ENCODE measurements at places on chromosomes 2 and 18. TPM values are rescaled to one million over a fixed set of nuclear protein-coding genes. Genes with fewer than 3 reads are reported as not detected.

The ANKRD30B gene
- not detected for total RNA-seq

The SLC39A6 gene
- total RNA-seq: 13.4 TPM

The THADA gene
- 12.1 TPM for total RNA-seq

The TUBA3D gene
- total RNA-seq: 100 TPM

The NPPC gene
- total RNA-seq: 7.2 TPM

The DPP4 gene
- 6.7 TPM for total RNA-seq

The CNDP1 gene
- total RNA-seq: not detected

The CASP10 gene
- total RNA-seq: 6.4 TPM

The ATP6V1B1 gene
- not detected for total RNA-seq

The MC5R gene
- total RNA-seq: not detected

The CCDC74B gene
- 0.64 TPM for total RNA-seq

GRCh38 chr18:3823073-3823472, 373.1 kb downstream of the TGIF1 start:
- DNase-seq: no peak

DNA sequence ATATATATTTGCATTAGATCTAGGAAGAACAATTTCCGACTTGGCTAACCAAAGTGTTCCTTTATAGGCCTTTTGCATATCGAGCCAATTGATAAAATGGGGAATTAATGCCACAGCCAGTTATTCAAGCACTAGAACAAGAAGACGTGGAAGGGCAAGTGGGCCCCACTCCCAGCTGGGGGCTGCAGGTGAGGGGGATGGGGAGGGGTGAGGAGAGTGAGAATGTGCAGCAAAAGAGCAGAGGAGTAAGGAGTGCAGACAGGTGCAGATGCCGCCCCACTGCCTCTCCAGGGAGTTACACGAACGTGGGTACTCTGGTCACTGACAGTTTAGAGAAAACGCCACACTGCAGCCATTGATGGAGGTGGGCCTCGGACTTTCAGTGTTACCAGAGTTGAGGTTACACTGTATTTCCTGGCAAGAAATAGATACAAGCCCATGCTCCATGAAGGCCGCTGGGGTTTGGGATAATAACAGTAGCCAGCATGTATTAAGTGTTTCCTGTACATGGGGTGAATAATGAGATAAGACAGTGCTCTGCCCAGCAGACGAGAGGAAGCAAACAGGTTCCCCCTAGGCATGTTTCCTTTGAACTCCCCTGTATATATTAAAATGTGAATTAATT, 40.9 kb downstream of the GORASP2 start:
- no peak for DNase-seq

- DNase-seq: no peak
These were observed 128.6 kb downstream of the SMAD2 start for GRCh38 chr18:47801817-47802216.

- no peak for DNase-seq
These were observed 79.2 kb downstream of the ASB1 start for GRCh38 chr2:238505892-238506280.

GRCh38 chr2:104880076-104880475, 26.2 kb downstream of the POU3F3 start:
- DNase-seq: no peak

DNA sequence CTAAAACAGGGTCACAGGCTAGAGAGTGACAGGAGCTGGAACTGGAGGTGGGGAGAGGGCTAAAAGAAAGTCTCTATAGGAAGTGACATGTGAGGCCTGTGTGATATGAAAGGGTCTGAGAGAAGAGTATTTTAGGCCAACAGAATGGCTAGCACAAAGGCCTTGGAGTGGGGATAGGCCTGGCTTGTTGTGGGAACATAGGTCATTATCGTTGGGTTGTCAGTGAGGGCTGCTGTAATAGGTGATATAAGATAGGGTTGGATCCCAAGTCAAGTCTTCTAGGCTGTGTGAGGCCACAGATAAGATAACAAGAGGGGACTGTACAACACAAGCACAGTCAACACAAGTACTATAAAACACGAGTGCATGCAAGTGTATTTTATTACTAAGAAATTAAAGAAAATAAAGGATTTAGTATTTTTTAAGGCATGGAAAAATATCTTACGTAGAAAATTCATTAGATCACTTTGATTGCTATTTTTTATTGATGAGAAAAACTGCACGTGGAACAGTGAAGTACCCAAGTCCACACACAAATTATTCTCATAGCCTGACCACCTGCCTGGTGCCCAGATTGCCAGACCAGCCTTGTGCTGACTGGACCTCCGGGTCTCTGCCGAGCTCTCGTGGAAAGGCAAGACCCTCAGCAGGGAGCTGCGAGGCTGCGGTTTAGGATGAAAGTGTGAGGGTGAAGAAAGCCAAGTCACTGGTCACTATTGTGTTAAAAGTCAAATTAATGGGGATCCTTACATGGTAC, 14.1 kb downstream of the LTBP1 start:
- no peak for DNase-seq

DNA sequence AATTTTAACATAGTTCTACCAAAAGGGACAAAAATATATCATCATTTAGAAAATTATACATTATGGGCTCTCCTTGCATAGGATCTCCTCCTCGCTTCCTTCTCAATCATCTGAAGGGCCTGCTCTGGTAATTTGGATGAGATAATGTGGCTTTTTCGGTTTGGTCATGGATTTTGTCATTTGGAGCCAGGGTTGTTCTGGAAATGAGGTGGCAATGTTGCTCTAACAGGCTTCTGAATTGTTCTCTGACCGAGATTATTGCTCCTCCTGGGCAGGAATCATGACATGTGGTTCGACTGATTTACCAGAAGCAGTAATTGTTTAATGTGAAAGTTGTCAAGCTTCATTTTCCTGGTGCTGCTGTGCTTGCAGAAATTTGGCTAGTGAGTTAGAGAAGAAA, 194.7 kb upstream of the ERBB4 start:
- DNase-seq: no peak

- no peak for DNase-seq
These were observed 28.2 kb downstream of the TSPYL6 start for GRCh38 chr2:54227798-54228197.

- DNase-seq: no peak
These were observed 107.1 kb downstream of the LBH start for GRCh38 chr2:30338475-30338874.

DNA sequence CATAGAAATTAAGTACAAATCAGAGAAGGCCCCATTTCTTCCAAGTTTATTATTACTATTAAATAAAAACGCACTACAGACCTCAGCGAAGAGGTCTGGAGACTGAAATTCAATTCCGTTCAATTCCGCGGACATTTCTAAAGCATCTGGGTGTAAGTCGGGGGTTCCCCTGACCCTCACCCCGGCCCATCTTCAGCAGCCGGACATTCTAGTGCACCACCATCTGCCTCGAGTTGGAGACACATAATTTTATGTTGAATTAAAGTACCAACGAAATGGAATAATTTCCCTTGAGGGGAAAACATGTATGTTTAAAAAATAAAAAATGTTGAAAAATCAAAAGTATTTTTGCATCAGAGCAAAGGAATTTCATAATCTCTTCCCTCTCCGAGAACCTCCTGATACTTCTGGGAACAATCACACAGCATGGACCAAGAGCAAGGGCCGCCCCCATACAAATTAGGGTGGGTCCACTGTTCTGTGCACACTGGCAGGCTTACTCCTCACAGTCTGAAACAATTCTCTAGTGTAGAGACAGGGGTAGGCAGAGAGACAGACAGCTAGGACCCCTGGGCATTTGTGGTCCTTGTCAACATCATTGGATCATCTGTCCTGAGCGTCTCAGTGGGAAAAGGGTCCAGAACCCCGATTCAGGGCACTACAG, 29.3 kb downstream of the MBP start:
- DNase-seq: no peak

DNA sequence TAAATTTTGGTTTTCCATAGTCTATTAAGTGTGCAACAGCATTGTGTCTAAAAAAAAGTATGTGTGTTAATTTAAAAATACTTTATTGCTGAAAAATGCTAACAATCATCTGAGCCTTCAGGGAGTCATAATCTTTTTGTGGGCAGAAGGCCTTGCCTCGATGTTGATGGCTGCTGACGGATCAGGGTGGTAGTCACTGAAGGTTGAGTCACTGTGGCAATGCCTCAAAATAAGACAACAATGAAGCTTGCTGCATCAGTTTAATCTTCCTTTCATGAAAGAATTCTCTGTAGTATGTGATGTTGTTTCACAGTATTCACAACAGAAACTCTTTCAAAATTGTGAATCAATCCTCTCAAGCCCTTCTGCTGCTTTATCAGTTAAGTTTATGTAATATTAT, 31.3 kb downstream of the HDHD2 start:
- DNase-seq: no peak

- DNase-seq: no peak
These were observed 19.8 kb upstream of the MAL start for GRCh38 chr2:95005726-95006125.

- no peak for DNase-seq
These were observed 16.7 kb upstream of the PDIA6 start for GRCh38 chr2:10829299-10829698.

DNA sequence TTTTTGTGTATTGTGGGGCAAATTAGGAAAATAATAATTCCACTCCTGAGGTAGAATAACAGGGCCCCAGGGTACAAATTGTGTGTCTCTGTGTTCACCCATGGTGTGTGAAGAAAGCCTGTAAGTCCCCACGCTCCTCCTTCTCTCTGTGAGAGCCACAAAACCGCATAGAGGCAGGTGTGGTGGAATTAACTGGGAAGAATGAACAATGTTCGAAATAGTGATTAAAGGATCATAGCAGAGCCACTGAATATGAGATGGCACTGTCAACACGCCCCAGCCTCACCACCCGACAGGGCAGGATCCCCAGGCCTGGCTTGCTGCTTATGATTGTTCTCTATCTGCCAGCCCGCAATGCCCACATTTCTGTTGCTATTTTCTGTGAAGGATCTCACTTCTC, 14.1 kb downstream of the IL1RN start:
- no peak for DNase-seq

DNA sequence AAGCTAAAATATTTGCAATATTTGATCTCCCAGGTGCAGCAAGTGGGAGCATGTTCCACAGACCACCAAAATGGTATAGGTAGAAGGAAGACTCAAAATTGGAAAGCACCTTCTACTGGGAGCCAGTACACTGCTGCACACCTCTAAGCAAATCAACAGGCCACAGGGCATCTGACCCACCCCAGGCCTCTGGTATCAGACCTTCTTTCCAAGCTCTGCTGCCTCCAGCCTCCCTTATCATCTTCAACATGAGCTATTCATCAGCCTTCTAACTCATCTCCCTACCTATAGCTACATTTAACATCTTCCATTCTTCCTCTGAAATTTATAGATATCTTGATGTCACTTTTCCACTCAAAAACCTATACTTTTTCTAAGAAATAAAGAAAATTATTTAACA, 294.8 kb downstream of the ZEB2 start:
- no peak for DNase-seq

GRCh38 chr2:154228566-154229280, 357.0 kb downstream of the GALNT13 start:
- DNase-seq: no peak

DNA sequence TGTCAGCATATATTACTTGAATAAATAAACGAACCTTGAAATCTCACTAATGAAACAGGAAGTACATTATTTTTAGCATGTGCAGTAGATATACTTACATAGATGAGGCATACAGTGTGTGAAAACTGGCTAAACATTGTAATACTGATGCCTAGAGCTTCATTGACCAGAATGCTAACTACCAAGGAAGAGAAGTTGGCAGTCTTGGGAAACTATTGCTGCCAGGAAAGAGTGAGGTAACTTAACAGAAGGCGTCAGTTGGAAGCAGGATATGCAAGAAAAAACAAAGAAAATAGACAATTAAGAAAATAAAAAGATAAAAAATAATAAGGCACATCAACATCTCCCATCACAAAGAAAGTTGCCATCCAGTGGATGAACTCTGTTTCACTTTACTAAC, 963.0 kb downstream of the TDRD15 start:
- DNase-seq: no peak

- no peak for DNase-seq
These were observed 99.6 kb downstream of the ZAP70 start for GRCh38 chr2:97812931-97813330.

DNA sequence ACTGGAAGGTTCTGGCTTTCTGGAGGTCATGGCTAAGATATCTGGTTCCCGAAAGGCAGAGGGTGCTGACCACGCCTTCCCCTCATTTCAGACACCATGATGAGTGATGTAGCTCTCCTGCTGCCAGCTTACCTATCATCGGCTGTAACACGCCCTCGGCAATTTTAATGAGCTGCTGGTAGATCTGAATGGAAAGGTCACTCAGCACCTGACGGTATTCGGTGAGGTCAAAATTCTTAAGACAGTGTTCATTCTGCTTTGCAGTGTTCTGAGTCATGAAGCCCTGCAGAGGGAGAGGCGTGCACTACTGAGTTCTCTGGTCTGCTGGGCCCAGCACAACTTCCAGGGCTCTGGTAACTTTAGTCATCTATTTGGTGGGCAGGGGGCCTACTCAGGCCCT, 25.7 kb upstream of the ACAA2 start:
- no peak for DNase-seq

GRCh38 chr18:42583283-42583731, 532.2 kb downstream of the RIT2 start:
- DNase-seq: no peak
